HL-60 (cell line): ENCODE measurements at places on chromosomes 11 and 22.

DNA sequence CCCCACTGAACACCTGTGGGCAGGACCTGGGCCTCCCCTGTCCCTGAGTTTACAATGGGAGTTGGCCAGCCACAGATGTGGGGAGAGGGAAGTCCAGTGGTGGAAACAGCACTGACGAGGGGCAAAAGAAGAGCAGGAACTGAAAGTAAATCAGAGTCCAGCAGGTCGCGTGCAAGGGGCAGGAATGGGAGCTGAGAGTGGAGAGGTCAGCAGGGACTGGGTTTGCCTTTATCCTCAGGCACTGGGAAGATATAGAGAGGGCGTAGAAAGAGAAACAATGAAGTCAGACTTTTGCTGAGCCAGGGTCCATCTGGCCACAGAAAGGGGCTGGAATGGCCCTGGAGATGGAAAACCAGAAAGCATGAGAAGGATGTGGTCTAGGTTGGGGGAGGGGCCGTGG lies 8.5 kb downstream of the P2RY6 start:
- no peak for DNase-seq

GRCh38 chr11:111559800-111560464 lies 19.4 kb downstream of the LAYN start:
- DNase-seq, result no peak

GRCh38 chr22:35400501-35400790 lies 506 bp downstream of the MCM5 start:
- DNase-seq, result no peak

GRCh38 chr22:40728731-40729189 lies 49.5 kb downstream of the MCHR1 start:
- DNase-seq, result no peak

GRCh38 chr11:68977781-68978625 lies 2.8 kb downstream of the MRGPRD start:
- no peak for DNase-seq

- no peak for DNase-seq
Observed at GRCh38 chr11:102802341-102802740, 4.4 kb upstream of the MMP1 start.

DNA sequence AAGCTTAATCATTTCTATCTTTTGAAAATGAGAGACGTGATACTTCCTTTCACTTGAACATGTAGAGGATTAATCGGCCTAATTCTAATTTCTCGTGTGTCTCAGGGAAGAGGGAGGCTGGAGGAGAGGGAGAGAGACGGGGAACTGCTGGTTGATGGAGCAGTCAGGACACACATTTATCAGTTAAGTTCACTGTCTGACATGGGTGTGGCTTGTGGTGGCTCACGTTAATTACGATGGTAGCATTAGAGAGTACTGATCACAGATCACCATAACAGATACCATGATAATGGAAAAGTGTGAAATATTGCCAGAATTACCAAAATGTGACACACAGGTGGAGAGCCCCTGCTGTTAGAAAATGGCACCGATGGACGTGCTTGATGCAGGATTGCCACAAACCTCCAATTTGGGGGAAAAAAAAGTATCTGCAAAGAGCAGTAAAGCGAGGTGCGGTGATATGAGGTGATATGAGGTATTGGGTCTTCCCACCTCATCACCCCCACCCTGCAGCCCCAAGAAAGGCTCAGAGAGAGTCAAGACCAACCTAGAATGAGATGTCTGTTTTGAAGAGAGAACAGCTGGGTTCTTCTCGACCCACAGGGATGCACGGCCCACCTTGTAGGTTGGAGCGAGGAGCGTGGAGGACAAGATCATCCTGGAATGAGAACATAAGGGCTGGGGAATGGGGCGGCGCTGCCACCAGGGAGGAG lies 19.7 kb downstream of the ZBED4 start:
- DNase-seq, result no peak

DNA sequence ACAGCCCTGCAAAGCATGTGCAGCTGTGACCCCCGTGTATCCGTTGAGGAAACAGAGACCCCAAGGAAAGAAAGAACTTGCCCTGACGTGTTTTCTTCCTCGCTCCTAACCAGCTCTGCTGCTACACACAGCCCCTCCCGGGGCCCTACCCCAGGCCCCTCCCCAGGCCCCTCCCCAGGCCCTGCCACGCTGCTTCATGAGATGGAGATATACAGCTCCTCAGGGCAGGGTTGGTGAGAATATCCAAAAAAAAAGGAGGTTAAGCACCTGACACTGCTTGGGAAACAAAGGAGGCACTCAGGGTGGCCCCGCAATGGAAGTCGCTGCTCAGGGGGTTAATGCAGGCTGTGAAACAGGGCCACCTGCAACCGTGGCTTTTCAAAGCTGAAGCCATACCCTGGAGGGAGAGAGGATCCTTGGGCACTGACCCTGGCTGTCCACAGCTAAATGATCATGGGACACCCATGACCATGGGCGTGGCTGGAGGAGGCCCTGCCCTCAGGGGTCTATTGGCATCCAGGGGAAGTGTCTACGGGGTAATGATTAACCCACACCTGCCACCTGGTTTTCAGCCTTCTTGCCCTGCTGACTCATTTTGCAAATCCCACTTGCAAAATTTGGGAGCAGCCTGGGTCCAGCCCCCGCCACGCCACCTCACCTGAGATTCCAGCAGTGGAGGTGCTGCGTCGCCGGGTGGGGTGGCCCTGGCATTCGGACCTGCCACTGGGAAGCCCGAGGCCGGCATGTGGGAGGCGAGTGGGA lies 112.1 kb upstream of the ANO1 start:
- DNase-seq, result no peak

GRCh38 chr11:119712459-119713358 lies 16.3 kb downstream of the NECTIN1 start:
- DNase-seq, result peak; percentile 94
